Activated CD4-positive, alpha-beta T cell treated with anti-CD3 and anti-CD28 coated beads, Interleukin-2, amount 50 U/mL, for 48 hours (primary cell): ENCODE measurements at places on chromosomes 2 and 18.

GRCh38 chr18:70328169-70328568, 39.3 kb downstream of the SOCS6 start:
- no peak for DNase-seq

DNA sequence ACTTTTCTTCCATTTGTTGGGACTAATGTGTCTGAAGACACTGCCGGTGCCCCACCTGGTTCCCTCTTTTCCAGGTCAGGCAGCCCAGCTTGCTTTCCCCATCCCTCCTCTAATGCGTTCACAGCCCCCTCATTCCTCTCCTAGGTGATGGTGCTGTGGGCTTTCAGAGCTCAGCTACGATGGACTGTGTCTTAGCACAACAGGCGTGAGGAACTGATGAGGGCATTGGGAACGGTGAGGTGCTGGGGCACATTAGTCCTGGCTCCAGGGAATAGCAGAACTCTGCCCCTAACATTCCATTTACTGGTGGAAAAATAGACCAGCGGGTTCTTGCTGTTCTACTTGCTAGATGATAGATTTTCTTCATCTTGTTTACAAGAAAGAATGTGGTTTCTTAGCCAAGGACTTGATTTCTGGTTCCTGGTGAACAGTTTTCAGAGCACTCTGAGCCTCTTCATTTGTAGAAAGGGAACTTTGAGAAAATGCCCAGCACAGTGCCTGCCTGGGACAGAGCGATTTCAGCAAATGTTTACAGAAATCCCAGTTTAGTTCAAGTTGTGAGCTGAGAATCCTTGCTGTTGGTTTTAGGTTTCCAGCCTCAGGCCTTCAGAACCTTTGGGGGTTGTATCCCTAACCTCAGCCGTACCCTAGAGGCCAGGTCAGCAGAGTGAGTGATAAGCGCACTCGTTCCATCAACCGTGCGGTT, 42.5 kb downstream of the LDLRAD4 start:
- DNase-seq, result no peak

- DNase-seq, result no peak
Observed at GRCh38 chr2:115746151-115746550, 1303.7 kb downstream of the DPP10 start.

DNA sequence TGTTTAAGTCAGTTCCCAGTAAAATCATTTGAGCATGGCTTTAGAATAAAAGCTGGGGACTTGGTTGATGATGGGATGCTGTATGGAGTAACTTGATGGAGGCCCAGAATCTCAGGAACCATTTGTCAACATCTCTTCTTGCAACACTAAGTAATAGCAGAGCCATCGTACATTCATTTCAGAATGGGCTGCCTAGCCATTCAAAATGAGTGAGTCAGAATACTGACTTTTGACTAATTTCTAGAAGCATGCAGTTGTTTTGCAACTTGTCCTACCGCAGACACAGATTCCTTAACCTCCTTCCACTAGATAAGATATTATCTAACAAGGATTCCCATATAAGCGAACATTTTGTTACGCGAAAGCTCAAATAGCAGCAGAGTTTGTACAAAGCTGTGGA, 229.5 kb downstream of the CNTNAP5 start:
- DNase-seq, result no peak

GRCh38 chr2:118635891-118636290, 211.6 kb downstream of the EN1 start:
- DNase-seq, result no peak

GRCh38 chr2:37243435-37243834, 12.0 kb downstream of the NDUFAF7 start:
- DNase-seq, result no peak

DNA sequence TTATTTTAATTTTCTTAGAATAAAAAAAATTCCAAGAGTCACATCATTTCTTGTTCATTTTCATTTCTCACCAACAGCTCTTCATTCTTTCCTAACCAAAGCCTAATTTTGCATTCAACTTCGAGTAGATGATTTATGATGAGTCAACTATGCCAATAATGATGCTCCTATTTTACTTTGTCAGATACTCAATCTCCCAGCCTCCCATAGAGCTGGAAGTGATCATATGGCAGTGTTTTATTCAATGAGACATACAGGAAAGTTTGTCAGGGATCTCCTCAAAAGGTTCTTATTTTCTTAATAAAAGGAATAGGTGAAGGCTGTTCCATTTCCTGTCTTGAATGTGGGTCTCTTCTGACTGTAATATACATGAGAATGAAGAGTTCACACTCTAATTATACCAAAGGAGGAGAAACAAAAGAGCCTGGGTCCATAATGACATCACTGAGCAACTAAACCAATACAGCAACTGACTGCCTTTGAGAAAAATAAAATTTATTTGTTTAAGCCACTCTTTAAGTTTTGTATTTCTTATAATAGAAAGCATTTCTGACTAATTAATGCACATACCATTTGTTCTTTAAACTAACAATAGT, 231.2 kb upstream of the CYP26B1 start:
- DNase-seq, result no peak

- DNase-seq, result no peak
Observed at GRCh38 chr2:122635686-122636085, 880.2 kb downstream of the TSN start.

- DNase-seq, result no peak
Observed at GRCh38 chr2:234632527-234633391, 135.9 kb upstream of the ARL4C start.

GRCh38 chr2:168758970-168759820, 43.2 kb upstream of the NOSTRIN start:
- DNase-seq, result no peak

DNA sequence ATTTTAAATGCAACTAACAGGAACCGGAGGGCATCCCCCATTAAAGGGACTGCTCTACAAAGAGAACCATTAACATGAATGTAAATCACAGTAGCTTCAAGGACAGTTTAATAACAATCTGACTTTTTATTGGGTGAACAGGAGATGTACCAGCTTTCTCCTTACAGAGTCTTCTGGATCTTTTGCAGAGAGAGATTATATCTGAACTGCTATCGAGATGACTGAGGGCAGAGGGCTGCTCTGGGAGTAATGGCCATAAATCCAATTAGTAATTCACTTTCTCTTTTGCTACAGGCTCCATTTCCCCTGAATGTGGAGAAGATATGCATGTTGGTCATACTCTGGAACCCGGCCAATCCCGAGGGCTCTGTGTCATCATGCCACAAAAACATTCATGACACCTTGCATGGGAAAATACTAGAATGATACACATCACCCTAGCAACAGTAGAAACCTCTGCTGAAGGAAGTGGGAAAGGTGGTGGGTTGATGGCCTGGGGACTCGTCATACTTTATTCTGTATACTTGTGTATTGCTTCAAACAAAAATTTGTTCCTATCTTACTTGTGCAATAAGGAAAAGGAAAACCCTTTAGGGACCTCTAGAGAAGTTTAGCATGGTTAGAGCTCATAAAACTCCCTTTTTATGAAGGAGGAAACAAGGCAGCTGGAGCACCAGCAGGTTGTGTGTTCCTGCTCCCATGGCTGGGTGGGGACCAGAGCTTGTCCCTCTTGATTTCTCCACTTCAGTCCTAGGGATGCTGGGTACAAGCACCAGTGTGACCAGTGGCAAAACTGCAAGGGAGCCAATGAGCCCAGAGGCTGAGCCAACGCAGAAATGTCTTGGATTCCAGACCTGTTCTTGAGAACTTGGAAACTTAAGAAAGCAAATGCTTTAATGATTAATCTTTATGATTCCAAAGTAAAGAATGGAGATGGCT, 26.0 kb downstream of the CTAGE1 start:
- peak; percentile 9 for DNase-seq

GRCh38 chr18:58132595-58133261, 88.7 kb downstream of the NEDD4L start:
- DNase-seq, result no peak

- DNase-seq, result no peak
Observed at GRCh38 chr2:19336781-19337180, 21.6 kb downstream of the OSR1 start.

DNA sequence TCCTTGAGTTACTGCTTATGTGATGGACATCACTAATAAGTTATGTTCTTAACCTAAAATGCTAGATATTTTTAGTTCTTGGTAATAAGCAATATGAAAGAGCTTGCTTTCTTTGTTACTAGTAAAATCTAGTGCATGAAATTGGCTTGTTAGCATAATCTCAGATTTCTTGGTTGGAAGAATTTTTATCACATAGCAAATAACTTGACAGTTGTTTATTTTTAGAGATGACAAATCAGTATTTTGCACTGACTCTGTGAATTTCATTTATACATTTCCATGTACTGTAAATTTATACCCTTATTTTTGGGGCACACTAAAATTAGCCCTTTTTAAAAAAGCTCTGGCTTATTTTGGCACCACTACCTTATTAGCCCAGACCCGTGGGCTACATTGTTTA, 45.6 kb downstream of the LCLAT1 start:
- DNase-seq, result no peak

DNA sequence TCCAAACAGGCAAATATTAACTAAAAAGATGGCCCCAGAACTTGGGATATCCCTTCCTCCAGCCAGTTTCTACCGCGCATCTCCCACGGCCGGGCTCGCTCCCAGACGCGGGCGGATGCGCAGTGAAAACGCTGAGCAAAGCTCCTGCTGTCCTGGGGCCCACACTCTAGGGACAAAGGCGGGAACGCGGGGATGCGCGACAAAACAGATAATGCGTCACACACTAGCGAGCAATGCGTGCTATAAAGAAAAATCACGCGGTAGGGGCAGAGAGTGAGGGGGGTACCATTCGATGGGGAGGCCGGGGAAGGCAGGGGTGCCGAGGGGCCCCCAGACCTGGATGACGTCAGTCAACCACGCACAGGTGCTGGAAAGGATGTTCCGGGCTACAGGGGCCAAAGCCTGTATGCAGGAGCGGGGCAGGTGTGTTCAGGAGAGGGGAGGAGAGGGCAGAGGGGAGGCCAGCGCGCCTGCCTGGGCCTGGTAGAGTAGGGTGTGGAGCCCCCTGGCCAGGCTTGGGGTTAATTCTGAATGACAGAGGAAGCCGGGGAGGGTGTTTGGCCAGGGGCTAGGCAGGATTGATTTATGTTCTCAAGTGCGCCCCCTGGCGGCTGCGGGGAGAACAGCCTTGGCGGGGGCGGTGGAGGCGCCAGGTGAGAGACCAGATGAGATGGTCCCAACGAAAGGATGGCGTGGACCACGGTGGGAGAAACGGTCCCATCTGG, 14.9 kb upstream of the ITM2C start:
- DNase-seq, result peak; percentile 83

DNA sequence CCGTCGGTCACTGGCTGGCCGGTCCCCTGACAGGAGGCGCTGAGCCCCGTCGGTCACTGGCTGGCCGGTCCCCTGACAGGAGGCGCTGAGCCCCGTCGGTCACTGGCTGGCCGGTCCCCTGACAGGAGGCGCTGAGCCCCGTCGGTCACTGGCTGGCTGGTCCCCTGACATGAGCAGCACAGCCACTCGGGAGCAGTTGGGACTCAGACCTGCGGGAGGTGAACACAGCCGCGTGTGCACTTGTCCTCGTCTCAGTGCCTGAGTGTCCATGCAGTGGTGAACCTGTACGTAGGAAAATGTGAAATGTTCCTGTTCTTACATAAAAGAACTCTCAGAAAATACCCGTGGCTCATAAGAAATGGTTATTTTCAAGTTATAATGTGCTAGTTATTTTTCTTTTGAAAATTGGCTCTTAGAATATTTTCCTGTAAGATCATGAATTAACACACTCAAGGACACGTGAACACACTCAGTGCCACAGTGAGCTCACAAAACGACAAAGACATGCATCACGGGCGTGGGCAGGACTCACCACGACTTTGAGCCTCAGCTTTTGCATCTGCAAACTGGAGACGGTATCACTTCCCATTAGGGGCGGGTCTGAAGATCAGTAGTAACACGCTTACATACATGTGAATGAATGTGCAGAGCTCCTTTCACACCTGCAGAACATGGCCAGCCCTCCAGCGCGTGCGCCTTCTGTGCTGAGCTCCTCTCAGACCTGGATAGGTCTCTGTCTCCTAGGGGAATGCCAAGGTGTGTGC, 21.1 kb upstream of the NFATC1 start:
- DNase-seq, result no peak

GRCh38 chr2:107719836-107720235, 106.9 kb upstream of the RGPD4 start:
- no peak for DNase-seq
